ENCODE measurements at places on chromosomes 2 and 18. TPM values are rescaled to one million over a fixed set of nuclear protein-coding genes. Genes with fewer than 3 reads are reported as not detected.
A peak's percentile ranks its signal among the peaks of the same experiment; 100 is the strongest.

Gene ZFP36L2
- 34.3 TPM for total RNA-seq

Gene SAG
- total RNA-seq: not detected

DNA sequence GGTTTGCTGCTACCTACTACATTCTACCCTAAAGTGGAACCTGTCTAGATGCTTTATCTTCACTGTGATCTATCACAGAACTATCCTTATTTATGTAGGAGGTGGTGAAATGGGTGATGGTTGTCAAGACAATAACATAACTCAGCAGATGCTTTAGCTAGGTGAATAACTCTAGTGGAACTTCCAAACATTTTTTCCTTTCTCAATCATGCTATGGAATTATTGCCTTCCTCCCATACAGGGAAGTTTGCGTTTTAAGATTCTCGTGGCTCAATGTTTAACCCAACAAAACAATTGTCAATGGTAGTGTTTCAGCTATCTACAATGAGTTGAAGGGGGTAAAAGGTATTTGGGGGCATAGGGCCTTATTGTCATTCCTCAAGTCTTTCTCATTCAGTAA, 82.6 kb upstream of the GLI2 start:
- no peak for DNase-seq

DNA sequence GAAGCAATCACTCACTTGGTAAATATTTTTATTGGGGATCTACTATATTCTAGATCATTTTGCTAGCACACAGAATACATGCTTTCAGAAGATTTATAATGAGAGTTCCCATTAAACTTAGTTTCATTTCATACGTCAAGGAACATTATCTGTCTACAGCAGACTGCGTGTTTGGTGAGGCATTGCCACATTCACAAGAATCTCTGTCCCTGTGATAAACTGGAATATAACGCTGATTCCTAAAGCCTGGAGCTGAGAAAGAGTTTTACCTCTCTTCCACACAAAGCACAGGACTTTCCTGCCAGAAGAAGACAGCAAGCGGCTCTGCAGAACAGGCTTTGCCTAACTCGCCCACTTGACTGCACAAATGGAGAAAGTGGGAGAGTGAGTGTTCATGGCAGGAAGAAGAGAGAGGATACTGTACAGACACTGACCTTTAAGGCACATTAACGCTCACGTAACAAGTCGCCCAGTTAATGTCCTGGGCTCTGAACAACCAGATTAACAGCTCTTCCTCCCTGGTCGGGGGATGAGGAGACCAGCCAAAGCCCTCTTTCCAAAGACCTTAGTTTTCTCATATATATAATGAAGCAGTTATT, 356.2 kb downstream of the GPD2 start:
- DNase-seq: no peak

GRCh38 chr2:10413503-10413902, 34.6 kb downstream of the ODC1 start:
- peak; percentile 60 for DNase-seq

GRCh38 chr2:135473567-135473966, 57.5 kb downstream of the ZRANB3 start:
- DNase-seq: no peak

GRCh38 chr18:35841283-35841682, 131.2 kb upstream of the RMP24 start:
- no peak for DNase-seq

All from PC-9 (cell line).